ENCODE measurements at places on chromosomes 1 and 21.
A peak's percentile ranks its signal among the peaks of the same experiment; 100 is the strongest.

GRCh38 chr21:24941316-24942185 is 665.7 kb downstream of the MRPL39 start:
- no peak for DNase-seq

DNA sequence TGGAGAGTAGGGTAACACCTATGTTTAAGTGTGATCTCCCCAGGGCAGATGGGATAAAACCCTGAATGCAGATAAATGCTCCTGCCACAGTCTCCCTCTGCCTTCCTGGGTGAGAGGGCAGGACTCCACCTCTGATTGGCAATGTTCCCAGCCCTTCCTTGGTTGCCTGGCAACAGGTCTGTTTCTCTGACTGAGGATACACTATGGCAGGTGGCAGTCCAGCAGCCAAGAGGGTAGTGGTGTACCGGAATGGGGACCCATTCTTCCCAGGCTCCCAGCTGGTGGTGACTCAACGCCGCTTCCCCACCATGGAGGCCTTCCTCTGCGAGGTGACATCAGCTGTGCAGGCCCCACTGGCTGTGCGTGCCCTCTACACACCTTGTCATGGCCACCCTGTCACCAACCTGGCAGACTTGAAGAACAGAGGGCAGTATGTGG is at the start of gene DCDC2B:
TSS of gene DCDC2B (plus strand) at position 199 of the 438 bp plus-strand sequence. CDS start at position 204, 5 bp downstream.
- no peak for DNase-seq

DNA sequence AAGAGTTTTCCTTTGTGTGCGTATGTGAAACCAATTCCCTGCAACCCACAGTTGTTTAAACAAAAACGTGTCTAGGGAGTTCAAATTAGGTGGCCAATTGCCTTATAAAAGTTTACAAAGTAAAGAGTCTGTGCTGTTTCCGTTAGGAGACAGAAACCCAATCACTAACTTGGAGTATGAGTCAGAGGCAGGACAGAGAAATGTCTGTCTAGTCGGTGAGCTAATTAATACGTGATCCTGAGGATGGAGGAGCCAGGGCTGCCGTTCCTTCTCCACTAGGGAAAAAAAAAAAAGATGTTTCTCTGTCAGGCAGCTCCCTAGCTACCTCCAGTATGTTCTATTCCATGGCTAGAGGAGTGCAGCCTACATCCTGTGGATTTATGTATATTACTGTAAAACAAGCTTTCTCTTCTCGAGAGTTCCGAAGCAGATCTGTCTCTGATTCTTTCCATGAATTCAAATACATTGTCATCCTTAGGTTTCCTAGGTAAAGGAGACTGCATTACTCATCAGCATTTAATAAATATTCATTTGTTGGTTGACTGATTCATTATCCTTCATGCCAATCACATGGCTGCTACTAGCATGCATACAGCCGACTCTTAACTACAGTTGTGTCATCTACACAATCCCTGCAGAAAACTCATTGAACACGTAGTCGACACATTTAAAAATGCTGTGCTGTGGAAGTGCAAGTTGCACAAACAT is 430.6 kb downstream of the KIF26B start:
- DNase-seq = no peak

GRCh38 chr1:193539731-193540459 is 353.5 kb upstream of the B3GALT2 start:
- peak; percentile 49 for DNase-seq

GRCh38 chr1:231512147-231512698 is 16.2 kb upstream of the TSNAX start:
- DNase-seq = no peak

DNA sequence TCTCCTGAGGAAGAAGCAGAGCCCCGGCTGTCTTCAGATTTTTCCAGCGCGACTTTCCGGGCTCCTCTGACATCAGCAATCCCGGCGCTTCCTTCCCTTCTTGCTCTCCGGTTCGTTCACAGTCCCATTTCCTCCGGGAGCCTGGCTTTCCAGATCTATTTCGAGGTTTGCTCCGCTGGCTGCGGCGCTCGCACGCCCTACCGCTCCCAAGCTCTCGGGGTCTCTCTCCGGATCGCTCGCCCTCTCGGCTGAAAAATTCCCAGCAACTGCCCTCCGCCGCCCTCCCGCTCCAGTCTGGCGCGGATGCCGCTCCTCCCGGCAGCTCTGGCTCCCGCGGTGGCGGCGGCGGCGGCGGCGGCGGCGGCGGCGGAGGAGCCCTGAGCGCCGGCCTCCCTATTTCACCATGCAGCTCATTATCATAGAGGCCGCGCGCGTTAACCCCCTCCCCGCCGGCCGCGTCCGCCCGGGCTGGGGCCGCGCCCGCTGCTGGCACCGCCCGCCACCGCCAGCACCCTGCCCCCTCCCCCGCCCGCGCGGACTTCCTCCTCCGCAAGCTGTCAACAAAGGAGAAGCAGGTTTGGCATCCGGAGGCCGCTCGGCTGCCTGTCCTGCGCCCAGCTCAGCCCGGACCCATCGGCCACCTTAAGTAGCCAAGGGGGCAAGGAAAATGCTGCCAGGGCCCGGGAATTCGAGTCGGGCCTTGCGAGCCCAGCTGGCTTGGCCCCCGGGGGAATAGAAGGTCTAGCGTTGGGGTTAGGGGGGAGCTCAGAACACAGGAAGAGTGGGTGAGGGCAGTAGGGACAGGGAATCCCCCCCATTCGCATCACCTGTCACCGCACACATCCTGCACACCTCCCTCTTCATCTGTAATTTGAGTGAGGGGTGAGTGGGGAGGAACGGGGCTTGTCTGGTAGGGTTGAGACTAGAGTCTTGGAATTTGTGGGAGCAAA is at the start of gene PLXNA2:
TSS of gene PLXNA2 (minus strand) at position 418 of the 950 bp plus-strand sequence. CDS start 26,462 bp downstream, outside the sequence.
- DNase-seq = peak; percentile 42

GRCh38 chr1:40143891-40144575 is 17.2 kb upstream of the RLF start:
- DNase-seq = peak; percentile 74

- no peak for DNase-seq
These were observed 930 bp downstream of the ARHGEF10L start for GRCh38 chr1:17540255-17541001.

DNA sequence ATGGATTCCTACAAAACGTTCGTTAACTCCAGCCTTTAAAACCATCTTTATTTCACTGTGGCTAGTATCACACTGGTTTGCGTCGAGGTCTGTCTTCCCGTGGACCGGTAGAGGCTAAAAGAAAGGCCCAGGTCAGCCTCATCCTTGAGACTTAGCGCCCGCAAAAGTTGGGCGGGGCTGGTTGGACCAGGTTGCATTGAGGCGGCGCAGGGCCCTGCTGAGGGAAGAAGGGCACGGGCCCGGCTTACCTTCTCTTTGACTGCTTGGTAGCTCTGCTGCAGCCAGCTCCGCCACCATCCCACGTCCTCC is 455 bp downstream of the BSDC1 start:
- peak; percentile 38 for DNase-seq

DNA sequence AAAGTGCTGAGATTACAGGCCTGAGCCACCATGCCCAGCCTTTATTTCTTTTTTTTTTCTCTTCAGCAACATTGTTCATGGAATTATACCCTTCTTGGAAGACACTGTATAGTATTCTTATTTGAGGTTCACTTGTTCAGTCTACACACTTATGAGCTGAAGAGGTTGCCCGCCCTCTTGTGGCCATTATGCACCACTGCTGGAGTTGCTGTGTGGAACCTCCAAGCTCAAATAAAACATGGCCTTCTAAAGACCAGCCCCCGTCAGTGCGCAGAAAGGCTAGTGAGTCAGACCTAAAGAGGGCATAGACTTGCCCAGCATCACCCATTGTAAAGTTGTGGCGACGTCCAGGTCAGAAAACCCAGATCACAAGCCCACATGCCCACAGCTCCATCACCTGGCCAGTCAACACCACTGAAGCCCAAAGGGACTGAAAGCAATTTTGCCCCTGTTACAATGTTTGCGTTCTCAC is 20.4 kb downstream of the LURAP1 start:
- peak; percentile 71 for DNase-seq

GRCh38 chr1:64969305-64970046 is 3.1 kb upstream of the JAK1 start:
- DNase-seq = no peak

DNA sequence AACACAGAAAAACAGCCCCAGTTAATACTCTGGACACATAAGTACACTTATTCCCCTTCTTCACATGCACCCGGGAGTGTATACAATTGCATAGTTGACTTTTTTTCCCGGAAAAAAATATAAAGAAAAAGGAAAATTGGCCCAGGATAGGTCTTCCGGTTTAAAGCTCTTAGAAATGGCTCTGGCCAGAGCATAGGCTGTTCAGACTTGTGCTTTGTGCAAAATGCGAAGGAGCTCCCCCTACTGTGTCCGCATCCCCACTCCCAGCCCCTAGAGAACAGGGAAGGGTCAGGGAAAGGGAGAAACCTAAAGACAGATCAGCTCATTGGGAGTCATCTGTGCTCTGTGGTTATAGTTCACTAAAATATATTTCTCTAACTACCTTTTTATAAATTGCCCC is 5.5 kb upstream of the MTMR11 start:
- DNase-seq = no peak

GRCh38 chr21:25375675-25376074 is 231.6 kb downstream of the MRPL39 start:
- no peak for DNase-seq

DNA sequence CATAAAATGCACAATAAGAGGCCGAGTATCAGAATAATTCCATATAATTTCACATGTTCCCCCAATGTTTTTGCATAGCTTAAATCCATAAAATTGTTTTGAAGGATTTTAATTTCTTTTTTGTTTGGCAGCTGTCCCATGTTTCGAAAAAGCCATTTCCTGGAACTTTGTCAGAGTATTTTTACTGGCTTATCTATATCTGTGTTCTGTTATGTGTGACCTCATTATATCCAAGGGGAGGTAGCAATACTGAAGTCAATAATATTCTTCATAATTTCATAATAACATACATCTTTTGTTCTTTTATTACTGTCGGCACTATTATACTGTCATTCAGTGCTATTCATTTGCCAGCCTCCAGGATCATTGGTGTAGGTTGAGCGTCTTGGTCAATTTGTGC is 9.4 kb upstream of the BACH1 start:
- DNase-seq = no peak

DNA sequence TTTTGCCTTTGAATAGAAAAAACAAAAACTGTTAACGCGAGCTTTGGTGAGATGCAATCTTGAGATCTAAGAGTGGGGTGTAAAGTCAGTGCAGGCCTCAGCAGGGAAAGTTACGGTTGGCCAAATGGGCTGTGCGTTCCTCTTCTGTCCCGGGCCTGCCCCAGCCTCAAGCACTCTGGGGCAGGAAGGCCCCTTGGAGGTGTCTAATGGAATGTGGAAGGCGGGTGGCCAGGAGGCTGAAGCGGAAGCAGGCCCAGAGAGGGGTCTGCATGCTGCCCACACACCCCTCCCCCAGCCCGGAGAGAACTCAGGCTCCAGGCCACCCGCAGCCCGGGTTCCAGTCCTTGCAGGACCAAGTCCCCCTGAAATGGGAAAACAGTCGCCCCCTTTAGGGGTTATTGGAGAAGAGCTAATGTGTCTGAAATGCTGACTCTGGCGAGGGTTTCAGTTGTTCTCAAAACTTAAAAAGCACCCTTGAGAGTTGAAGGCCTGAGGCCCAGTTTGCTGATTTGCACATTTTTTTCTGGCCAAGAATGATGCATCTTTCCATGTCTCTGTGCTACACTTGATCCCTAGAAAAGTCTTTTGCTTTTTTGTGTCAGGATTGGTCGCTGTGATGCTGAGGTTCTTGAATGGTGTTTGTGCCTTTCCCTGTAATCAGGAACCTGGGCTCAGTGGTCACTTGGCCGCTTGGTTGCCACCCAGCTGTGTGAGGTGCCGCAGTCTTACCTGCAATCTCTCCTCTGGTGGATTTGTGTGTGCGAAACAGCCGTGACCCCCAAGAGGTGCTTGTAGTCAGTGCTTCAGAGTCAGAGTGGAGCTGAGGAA is 2.0 kb downstream of the COL18A1 start:
- DNase-seq = no peak

DNA sequence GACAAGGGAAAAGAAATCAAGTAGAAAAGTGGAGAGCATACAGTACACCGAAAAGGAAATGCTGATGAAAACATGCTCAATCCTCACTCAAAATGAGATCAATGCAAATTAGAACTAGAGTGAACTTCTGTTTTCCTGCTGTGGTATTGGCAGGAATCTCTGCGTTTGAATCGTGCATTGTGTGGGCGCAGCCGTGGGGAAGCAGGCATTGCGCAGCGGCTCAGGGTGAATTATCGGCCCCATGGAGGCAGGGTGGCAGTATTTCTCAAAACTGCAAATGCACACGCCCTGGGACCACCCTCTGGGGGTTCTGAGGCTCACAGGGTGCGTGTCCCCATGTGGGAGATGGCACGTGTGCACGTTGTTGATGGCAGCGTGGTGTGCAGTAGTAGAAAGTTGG is 140.6 kb downstream of the PEX14 start:
- no peak for DNase-seq

DNA sequence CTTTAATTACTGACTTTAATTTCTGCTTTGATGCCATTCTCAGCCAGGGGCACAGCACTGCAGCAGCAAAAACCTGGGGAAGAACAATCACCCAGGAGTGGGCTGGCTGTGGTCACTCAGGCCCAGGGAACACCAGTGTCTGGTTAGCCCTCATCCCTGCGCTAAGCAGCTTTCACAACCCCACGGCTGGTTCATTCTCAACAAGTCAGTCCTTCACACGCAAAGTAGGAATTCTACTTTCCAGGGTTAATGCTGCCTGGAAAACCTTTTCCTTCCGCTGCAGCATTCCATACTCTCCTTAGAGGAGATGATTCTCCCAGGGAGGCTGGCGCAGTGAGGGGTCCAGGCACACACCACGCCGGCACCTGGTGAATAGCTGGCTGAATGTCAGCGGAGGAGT is 24.3 kb upstream of the KCNE1 start:
- DNase-seq = no peak

GRCh38 chr21:16587141-16587581 is 857.4 kb downstream of the USP25 start:
- no peak for DNase-seq

- DNase-seq = no peak
These were observed 144.8 kb downstream of the USP25 start for GRCh38 chr21:15874615-15875014.

DNA sequence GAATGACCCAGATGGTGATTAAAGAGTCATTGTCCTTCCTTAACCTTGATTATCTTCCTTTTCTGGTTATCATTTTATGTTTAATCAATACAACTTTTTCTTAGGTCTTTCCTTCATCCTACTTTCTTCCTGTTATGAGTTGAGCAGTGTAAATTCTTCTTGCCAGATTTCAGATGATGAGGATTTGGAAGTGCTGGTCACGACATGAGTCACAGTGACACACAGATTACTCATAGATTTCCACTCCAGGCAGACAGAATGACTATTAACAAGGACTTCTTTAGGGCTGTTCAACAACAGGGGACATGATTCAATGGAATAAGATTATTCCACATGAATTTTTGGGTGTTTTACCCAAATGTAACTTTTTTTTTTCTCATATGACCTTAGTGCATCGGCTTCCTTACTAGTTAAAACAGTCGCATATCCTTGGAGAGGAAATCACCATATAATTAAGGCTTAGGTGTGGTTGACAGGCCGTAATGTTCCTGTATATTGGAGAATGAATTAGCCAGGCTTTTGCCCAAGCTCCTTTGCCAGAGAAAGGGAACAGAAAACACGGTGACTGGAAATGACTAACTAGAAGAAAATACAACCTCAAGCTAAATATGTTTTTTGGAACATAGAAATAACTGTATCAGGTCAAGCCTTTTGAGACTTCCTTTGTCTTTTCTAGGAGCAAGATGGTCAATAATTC is 44.2 kb downstream of the PRRX1 start:
- no peak for DNase-seq

All from stimulated activated CD4-positive, alpha-beta T cell treated with anti-CD3 and anti-CD28 coated beads, Interleukin-4, amount 100 ng/mL, for 24 hours (primary cell).